Activated CD4-positive, alpha-beta memory T cell treated with anti-CD3 and anti-CD28 coated beads for 36 hours (primary cell): ENCODE measurements at places on chromosomes 1 and 21. TPM values are rescaled to one million over a fixed set of nuclear protein-coding genes. Genes with fewer than 3 reads are reported as not detected.

MXRA8 gene
- 0.19 TPM for total RNA-seq

DNA sequence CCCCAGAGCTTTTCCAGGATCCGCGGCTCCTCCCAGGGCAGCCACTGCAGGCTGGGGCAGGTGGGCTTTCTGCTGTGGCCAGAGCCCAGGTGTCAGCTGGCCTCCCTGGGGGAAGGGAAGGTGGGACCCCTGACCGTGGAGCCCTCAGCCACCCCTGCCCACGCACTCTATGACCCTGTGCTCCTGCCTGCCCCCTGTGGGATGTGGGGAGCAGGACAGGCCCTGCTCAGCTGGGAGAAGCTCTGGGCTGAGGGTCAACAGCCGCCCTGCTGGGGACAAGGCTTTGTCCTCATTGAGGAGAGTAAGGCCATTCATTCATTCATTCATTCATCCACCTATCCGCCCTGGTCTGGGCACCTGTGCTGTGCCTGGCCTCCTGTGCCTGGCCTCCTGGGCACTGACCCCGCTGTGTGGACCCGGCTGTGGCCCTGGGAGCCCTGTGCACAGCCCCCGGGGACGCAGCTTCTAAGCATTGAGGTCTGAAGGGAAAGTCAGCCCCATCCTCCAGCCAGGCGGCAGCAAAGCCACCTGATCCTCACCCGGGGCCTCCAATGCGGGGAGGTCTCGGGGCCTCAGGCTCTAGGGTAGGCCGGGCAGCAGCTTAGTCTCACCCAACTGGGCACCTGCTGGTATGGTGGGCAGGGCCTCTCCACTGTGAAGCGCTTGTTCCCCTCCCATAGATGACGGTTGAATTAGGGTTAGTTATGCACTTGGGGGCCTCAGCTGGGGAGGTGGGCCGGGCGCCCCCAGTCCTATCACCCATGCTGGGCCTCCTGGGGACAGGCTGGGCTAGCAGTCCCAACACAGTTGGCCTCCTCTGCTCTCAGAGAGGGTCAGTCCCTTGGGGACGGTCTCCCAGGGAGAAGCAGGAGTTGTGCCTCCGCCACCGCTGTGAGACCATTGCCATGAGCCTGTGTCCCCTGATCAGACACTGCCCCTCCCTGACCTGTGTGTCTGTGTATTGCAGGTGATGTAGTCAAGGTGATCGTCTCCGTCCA is 6.0 kb downstream of the TNFRSF14 start:
- no peak overlapping the region for H3K27ac ChIP-seq
- H3K27me3 ChIP-seq: no peaks in the 10 kb centered on the region
- peaks cover 22% of the 10 kb centered on the region for H3K4me1 ChIP-seq

DNA sequence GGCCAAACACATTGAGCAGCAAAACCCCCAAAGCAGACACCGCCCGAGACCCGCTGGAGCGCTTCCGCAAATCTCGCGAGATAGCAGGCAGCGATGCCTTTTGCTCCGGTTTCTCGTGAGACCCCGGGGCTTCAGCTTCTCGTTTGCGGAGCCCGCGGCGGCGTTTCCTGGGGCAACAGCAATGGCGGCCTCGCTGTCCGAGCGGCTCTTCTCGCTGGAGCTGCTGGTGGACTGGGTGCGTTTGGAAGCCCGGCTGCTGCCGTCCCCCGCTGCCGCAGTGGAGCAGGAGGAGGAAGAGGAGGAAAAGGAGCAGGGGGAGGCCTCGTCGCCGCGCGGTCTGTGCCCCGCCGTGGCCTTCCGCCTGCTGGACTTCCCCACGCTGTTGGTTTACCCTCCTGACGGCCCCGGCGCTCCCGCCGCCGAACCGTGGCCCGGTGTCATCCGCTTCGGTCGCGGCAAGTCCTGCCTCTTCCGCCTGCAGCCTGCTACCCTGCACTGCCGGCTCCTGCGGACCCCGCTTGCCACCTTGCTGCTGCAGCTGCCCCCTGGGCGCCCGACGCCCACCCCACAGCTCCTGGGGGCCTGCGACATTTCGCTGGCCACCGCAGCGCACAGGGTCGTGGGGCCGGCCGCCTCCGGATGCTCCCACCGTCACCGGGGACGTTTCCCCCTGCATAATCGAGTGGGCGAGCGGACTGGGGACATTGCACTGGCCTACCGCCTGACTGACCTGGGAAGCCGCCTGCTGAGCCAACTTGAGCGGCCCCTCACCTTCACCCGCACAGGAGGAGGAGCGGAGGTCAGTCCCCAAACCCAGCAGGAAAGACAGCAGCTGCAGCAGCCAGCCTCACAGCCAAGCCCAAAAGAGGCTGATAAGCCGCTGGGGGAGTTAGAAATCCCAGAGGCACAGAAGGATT is at the start of gene MAP10:
MAP10 (plus strand) TSS at position 148 of the 917 bp plus-strand sequence; CDS start at position 182, 34 bp downstream.
- H3K4me3 ChIP-seq: peak within 1 kb of the TSS; percentile 84
- peak within 1 kb of the TSS; percentile 38 for H3K27ac ChIP-seq
- H3K4me1 ChIP-seq: peaks cover 21% of the 10 kb centered on the region

DNA sequence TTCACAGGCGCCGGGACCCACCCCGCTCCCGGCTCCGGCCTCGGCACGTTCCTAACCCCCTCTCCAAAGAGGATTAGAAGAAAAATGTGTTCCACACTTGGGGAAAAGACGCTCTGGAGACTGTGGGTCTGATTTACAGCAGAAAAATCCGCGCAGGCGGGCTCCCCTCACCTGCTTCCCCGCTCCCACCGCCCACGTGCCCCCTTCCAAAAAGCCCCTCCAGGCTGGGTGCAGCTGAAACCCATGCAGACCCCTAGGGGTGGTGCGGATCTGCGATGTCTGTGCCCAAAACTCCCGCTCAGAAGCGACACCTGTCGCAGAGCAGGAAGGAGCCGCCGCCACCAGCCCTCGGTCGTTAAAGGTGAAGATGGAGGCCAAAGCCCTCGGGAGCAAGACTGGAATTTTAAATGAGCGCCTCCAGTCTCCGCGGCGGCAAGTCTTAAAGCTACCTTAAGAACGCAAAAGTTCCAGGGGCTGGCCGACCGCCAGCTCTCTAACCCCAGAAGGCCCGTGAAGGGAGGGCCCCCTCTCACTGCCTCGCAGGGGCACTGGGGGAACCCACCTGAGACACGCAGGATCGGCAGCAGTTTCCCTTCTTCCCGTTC is 688 bp upstream of the CHD5 start:
- no peak for DNase-seq
- peaks cover 43% of the 10 kb centered on the region for H3K27me3 ChIP-seq
- H3K27ac ChIP-seq: no peak overlapping the region

- no peaks in the 10 kb centered on the region for H3K36me3 ChIP-seq
- H3K4me1 ChIP-seq: peaks cover 4% of the 10 kb centered on the region
- no peak for DNase-seq
- peaks cover 15% of the 10 kb centered on the region for H3K27me3 ChIP-seq
- H3K27ac ChIP-seq: no peak overlapping the region
Observed at GRCh38 chr1:41358131-41359021, 2.9 kb upstream of the FOXO6 start.

- no peak for DNase-seq
- no peaks in the 10 kb centered on the region for H3K36me3 ChIP-seq
- no peak overlapping the region for H3K4me3 ChIP-seq
- no peak overlapping the region for H3K27ac ChIP-seq
- H3K27me3 ChIP-seq: peaks cover 7% of the 10 kb centered on the region
- no peaks in the 10 kb centered on the region for H3K4me1 ChIP-seq
Observed at GRCh38 chr1:157784801-157785200, 7.9 kb upstream of the FCRL2 start.

GRCh38 chr1:226635456-226635941 is 86.9 kb downstream of the STUM start:
- peaks cover 29% of the 10 kb centered on the region for H3K36me3 ChIP-seq
- peak; percentile 79 for DNase-seq
- H3K4me3 ChIP-seq: peak overlapping the region; percentile 2
- peaks cover 57% of the 10 kb centered on the region for H3K4me1 ChIP-seq

DNA sequence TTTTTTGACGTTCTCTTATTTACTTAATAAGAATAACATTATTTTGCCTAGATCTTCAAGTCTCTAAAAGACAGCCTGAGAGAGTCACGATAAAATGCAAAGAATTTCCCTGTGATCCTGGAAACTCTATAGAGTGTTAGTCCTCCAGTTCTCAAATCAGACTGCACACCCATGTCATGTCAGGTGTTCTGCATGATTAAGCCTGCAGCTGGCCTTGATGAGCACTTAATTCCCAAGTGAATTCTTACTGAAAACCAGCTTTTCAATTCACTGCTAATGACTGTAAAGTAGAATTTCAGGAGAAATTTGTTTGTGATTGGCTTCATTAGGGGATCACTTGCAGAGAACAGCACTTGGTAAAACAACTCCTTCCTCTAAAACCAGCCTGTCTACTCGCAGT is 41.9 kb downstream of the CHML start:
- H3K27me3 ChIP-seq: no peaks in the 10 kb centered on the region
- H3K36me3 ChIP-seq: peaks cover 4% of the 10 kb centered on the region
- H3K4me3 ChIP-seq: no peak overlapping the region
- H3K4me1 ChIP-seq: peaks cover 16% of the 10 kb centered on the region

SH2D5 gene
- total RNA-seq: 0.07 TPM

GRCh38 chr1:26984291-26984690 is 9.2 kb upstream of the TRNP1 start:
- no peaks in the 10 kb centered on the region for H3K4me1 ChIP-seq
- no peak for DNase-seq
- no peaks in the 10 kb centered on the region for H3K36me3 ChIP-seq
- H3K4me3 ChIP-seq: no peak overlapping the region
- H3K27ac ChIP-seq: no peak overlapping the region
- H3K27me3 ChIP-seq: peaks cover 17% of the 10 kb centered on the region

- H3K4me1 ChIP-seq: no peaks in the 10 kb centered on the region
- no peaks in the 10 kb centered on the region for H3K27me3 ChIP-seq
- no peak overlapping the region for H3K4me3 ChIP-seq
- H3K36me3 ChIP-seq: no peaks in the 10 kb centered on the region
Observed at GRCh38 chr1:75275631-75276030, 141.4 kb downstream of the LHX8 start.

- peaks cover 8% of the 10 kb centered on the region for H3K4me1 ChIP-seq
- H3K27ac ChIP-seq: no peak within 1 kb of the TSS
- peaks cover 49% of the 10 kb centered on the region for H3K27me3 ChIP-seq
- H3K4me3 ChIP-seq: peak within 1 kb of the TSS; percentile 58
Observed at GRCh38 chr1:210232511-210233215, at the start of gene SERTAD4. TSS of gene SERTAD4 (plus strand) at chr1:210232796. CDS start at chr1:210237961, 5,165 bp downstream.

DNA sequence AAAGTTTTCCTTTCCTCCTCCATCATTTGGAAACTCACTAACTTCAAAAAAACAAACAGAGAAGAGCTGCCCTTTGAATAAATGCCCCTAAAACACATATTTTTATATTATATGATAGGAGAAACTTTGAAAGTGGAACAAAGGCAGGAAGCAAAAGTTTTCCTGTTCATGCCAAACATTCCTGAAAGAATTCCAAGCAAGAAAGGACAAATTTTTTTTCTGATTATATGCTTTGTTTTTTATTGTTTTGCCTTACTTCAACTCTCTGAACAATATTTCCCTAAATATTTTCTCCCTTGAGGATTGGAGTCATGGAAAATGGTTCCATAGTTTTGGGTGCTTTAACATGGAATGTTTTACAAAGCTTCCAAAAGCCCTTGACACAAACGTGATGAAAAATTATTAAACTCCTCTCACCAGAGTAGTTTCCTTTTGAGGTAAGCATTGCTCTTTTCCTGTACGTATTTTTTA is 638.5 kb upstream of the CAMK1G start:
- no peak overlapping the region for H3K4me3 ChIP-seq
- H3K4me1 ChIP-seq: no peaks in the 10 kb centered on the region
- H3K27me3 ChIP-seq: peaks cover 4% of the 10 kb centered on the region
- no peak overlapping the region for H3K27ac ChIP-seq
- no peaks in the 10 kb centered on the region for H3K36me3 ChIP-seq

- no peaks in the 10 kb centered on the region for H3K36me3 ChIP-seq
- H3K27me3 ChIP-seq: no peaks in the 10 kb centered on the region
- H3K4me1 ChIP-seq: peaks cover 21% of the 10 kb centered on the region
Observed at GRCh38 chr21:14589855-14590563, 43.9 kb upstream of the SAMSN1 start.

- no peak overlapping the region for H3K27ac ChIP-seq
- H3K4me1 ChIP-seq: no peaks in the 10 kb centered on the region
- H3K27me3 ChIP-seq: no peaks in the 10 kb centered on the region
- no peaks in the 10 kb centered on the region for H3K36me3 ChIP-seq
- DNase-seq: no peak
Observed at GRCh38 chr1:113534875-113535274, 144.6 kb downstream of the MAGI3 start.

DMBX1 gene
- total RNA-seq: 0.10 TPM

GRCh38 chr1:112083487-112083886 is 94.0 kb upstream of the KCND3 start:
- no peak overlapping the region for H3K4me3 ChIP-seq
- peaks cover 16% of the 10 kb centered on the region for H3K27me3 ChIP-seq
- no peaks in the 10 kb centered on the region for H3K36me3 ChIP-seq
- DNase-seq: no peak
- H3K27ac ChIP-seq: no peak overlapping the region
- H3K4me1 ChIP-seq: no peaks in the 10 kb centered on the region

GRCh38 chr1:46131712-46132528 is 509 bp downstream of the PIK3R3 start:
- H3K27me3 ChIP-seq: peaks cover 32% of the 10 kb centered on the region
- no peak overlapping the region for H3K27ac ChIP-seq
- H3K4me3 ChIP-seq: peak overlapping the region; percentile 92
- no peaks in the 10 kb centered on the region for H3K36me3 ChIP-seq
- DNase-seq: peak; percentile 43
- peaks cover 20% of the 10 kb centered on the region for H3K4me1 ChIP-seq

DNA sequence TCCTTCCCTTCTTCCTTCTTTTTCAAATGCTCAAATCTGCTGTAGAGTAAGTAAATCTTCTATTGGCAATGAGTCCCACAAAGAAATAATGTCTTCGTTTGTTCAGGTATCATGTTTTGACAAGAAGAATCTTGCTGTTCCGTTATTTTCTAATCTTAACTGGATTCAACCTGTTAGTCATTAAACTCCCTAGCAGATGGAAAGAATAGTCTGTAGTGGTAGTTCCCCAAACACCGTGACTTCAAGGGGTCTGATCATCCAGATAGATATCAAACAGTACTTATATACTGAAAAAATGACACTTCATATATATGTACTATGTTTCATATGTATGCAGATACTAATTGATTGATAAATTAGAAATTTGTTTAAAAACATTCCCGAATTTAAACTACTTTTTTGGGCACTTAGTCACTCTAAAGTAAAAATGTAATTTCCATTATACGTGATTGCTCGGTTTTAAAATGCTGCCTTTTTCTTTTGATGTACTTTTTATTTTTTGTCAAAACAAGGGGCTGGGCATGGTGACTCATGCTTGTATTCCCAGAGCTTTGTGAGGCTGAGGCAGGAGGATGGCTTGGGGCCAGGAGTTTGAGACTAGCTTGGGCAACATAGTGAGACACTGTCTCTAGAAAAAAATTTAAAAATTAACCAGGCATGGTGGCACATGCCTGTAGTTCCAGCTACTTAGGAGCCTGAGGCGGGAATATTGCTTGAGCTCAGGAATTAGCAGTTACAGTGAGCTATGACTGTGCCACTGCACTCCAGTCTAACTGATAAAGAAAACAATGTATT is 335.7 kb upstream of the SNX7 start:
- no peak for DNase-seq
- H3K27me3 ChIP-seq: no peaks in the 10 kb centered on the region
- no peak overlapping the region for H3K4me3 ChIP-seq
- no peaks in the 10 kb centered on the region for H3K36me3 ChIP-seq

DNA sequence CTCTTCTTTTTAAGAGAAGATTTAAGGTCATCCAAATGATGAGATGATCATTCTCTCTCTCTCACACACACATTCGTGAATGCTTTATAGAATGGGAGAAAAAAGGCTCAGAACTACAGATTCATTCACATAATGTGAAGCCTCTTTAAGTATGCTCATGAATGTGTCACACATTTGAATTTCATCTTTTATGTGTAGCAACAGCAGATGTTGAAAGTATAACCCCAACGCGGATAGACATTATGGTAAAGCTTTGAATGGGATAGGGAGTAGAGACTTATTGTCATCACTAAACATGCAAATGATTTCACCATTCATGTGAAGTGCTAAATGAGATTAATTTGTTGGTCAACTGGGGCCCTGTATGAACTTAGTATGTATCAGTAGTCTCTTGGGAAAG is 15.7 kb upstream of the PKN2 start:
- H3K4me1 ChIP-seq: no peaks in the 10 kb centered on the region
- H3K36me3 ChIP-seq: no peaks in the 10 kb centered on the region
- DNase-seq: no peak
- peaks cover 7% of the 10 kb centered on the region for H3K27me3 ChIP-seq
- no peak overlapping the region for H3K27ac ChIP-seq
